H7 (cell line): ENCODE measurements at places on chromosomes 6 and 20. TPM values are rescaled to one million over a fixed set of nuclear protein-coding genes. Genes with fewer than 3 reads are reported as not detected.

DNA sequence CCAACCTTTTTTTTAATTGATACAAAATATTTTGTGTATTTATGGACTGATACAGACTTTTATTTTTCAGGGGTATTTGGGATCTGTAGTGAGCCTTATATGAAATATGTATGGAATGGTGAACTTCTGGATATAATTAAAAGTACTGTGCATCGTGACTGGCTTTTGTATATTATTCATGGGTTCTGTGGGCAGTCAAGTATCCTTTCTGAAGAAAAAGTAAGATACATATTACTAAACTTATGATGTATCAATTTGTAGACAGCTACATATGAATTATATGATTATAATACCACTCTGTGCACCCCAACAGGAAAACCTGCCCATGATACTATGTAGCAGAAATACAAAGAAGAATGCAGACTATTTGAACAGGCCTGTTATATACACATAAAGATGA, 47.2 kb downstream of the FIG4 start:
- DNase-seq = no peak

Gene KHDC1L
- total RNA-seq = 0.28 TPM in 1 of 2 replicates, not detected in the other

Gene TCF21
- total RNA-seq = 0.03 TPM in 1 of 2 replicates, not detected in the other

DNA sequence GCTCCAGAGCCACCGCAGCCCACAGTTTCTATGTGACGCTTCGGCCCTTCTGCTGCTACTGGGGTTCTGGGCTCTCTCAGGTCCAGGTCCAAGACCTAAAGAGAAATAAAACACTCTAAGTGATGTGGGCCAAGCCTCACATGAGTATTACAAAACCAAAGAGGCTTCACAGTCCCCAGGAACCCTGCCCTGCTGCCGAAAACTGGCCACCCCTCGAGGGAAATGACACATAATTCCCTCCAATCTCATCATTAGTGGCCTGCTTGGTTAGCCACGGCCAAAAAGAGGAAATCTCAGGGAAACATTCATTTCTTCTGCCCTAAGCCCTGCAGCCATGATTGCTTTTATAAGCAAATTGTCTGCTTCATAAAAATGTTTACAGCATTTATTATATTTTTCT, 32.5 kb downstream of the DLL1 start:
- DNase-seq = no peak

DNA sequence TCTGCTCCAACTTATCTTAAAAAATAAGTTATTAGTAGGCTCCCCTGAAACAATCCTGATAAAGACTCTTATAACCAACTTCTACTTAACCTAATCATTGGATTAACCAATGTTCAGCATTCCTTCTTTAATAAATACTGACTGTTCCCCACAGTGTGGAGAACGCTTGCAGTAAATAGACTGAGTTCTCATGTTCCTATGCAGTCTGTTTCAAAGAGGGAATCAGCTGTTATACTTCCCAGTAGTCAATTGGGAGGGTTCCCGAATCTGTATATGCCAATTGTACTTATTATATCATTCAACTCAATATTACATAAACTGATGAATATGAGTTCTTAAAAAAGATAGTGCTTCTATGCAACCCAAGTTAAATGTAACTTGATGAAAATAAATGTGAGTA, 9.7 kb upstream of the JAG1 start:
- DNase-seq = no peak

DNA sequence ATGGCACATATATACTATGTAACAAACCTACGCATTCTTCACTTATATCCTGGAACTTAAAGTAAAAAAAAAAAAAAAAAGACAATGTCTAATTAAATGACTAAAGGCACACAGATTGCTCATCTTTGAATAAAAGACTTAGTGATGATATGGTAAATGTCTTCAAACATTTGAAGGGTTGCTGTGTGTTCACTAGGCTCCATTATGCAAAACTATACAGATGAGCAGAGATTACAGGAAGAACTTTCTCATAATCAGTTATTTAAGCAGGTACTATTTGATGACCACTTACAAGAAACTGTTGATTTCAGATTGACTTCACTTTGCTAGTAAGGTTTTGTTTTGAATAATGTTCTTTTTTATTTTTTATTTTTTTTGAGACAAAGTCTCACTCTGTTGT, 34.4 kb downstream of the DNAH8 start:
- no peak for DNase-seq

GRCh38 chr6:90368601-90369000, 72.0 kb upstream of the BACH2 start:
- DNase-seq = no peak

Gene MCCD1
- not detected in 2 replicates for total RNA-seq

Gene ADAM33
- 3.3 and 5.5 TPM in 2 replicates for total RNA-seq

- DNase-seq = no peak
Measured at GRCh38 chr20:51002633-51003032, 20.3 kb downstream of the KCNG1 start.

- DNase-seq = peak; percentile 94
Measured at GRCh38 chr6:154995254-154996015, at the start of gene TIAM2. Gene TIAM2 (plus strand): TSS chr6:154995315. CDS start chr6:155129224, 133,909 bp downstream.

Gene NR2E1
- total RNA-seq = not detected in 2 replicates

Gene ELOVL2
- 1.0 and 2.6 TPM in 2 replicates for total RNA-seq

GRCh38 chr20:41047975-41048305, 19.3 kb downstream of the TOP1 start:
- no peak for DNase-seq

Gene KCNQ5
- total RNA-seq = 0.18 and 0.31 TPM in 2 replicates

DNA sequence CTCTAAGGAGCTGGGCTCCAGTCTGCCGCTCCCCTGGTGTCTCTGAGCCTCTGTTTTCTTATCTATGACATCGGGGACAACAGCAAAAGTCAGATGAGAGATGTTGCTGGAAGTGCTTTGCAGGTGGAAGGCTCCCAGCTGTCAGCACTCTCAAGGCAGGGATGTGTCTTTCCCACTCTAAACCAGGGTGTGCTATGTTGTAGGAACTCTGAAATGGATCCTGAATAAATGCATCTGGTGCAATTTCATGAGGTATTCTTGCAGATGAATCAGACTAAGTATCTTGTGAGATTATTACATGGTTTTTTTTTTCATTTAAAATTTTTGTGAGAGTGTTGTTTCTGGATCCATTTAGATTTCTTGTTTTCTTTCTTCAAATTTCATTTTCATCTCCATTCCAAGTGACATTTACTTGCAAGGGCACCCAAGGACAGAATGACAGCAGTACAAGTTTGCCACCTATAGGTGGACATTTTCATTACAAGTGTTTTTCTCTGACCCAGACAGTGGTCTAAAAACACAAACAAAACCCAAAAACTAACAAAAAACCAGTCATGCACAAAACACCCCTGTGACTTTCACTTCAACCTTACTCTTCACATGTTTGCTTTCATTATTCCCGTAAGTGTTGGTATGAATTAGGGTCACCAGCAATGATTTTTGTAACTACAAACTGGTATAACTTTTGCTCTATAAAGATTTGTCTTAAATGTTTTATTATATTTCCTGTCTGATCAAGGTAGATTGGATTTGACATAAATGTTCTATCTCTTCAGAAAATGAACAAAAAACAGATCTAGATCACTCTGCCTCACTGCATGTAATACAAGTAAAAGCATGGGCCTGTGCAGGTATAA, 14.7 kb upstream of the SIM1 start:
- peak; percentile 35 for DNase-seq

- DNase-seq = no peak
Measured at GRCh38 chr6:30703821-30704220, 13.0 kb upstream of the NRM start.

GRCh38 chr20:14631011-14631410, 293.6 kb upstream of the FLRT3 start:
- DNase-seq = no peak

- DNase-seq = no peak
Measured at GRCh38 chr20:17952692-17953684, 15.6 kb downstream of the SNX5 start.

GRCh38 chr20:37096415-37097041, 731 bp upstream of the RBL1 start:
- DNase-seq = no peak

GRCh38 chr6:16824845-16825685, 63.8 kb upstream of the ATXN1 start:
- no peak for DNase-seq

DNA sequence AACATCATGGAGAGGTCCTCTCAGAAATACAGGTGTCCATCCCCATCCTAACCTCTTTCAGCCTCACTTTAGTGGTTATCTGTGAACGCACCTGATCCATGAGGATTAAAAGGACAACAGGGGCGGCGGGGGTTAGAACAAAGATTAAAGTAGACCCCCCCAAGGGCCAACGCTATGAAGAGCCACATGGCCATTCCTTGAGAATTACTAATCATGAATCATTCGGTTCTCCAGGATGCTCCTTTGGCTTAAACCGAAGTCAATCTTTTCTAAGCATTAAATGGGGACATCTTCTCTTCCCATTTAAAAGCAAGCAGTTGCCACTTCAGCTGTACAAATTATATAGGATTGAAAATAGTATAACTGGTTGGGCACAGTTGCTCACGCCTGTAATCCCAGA, 212.4 kb downstream of the GMPR start:
- DNase-seq = no peak

Gene R3HDML
- 0.07 TPM in 1 of 2 replicates, not detected in the other for total RNA-seq

- no peak for DNase-seq
Measured at GRCh38 chr6:158808941-158809678, 10.1 kb downstream of the EZR start.

GRCh38 chr20:654417-654750, 1.4 kb upstream of the SRXN1 start:
- DNase-seq = no peak

DNA sequence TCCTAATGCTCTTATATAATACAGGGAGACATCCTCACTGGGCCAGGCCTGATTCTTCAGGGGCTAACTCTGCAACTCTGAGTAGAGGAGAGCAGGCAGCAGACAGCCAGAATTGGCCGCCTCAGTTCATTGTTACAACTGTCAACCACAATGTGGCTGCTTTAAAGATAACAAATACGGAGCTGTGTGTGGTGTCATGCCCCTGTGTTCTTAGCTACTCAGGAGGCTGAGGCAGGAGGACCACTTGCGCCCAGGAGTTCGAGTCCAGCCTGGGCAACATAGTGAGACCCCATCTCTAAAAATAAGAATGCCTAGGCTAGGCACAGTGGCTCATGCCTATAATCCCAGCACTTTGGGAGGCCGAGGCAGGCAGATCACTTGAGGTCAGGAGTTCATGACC, 34.3 kb downstream of the CEP250 start:
- DNase-seq = no peak

GRCh38 chr6:150322466-150322871, 46.3 kb upstream of the IYD start:
- DNase-seq = no peak

DNA sequence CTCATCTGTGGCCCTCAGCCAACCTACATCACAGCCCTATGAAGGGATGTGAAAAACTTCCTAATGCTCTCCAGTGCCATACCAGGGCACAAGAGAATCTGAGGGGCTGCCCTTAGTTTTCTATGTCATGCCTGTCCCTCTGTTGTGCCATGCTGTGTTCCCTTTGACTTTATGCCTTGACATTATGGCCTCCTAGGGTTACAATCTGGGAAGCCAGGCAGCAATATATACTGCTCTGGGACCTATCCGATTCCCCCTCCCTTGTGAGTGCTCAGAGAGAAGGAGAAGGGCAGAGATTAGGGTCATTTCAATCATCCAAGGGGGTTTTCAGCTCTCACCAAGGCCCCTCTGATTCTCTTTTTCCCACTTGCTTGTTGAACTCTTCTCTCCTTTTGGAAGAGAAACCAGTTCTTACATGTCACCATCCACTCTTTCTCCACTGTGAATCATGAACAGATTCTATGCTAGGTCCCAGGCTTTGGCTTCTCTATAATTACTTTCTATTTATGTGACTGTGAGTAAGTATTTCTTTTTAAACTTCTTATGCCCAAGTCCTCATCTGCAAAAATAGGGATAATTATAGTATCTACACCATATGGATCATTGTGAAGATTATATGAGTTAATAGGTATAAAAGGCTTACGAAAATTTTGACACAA, 14.2 kb upstream of the FRK start:
- DNase-seq = no peak

DNA sequence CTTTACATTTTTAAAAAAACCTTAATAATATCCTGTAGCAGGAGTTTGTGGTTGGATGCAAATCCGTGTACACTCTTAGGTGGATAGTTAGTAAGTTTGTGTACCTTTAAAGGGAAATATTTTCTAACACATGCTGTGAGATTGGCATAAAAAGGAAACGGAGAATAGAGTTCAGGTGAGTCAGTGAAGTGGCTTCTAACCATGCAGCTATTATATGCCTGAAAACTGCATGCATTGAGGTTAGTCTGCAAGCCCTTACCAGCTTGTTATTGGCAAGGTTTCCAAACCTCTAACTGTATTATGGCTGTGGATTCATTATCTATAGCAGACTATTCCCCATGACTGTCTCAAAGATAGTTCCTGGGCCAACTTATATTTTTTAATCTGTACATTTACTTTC, 420.6 kb upstream of the MMS22L start:
- DNase-seq = no peak

- DNase-seq = no peak
Measured at GRCh38 chr6:28978959-28979561, 26.1 kb downstream of the ZNF311 start.

DNA sequence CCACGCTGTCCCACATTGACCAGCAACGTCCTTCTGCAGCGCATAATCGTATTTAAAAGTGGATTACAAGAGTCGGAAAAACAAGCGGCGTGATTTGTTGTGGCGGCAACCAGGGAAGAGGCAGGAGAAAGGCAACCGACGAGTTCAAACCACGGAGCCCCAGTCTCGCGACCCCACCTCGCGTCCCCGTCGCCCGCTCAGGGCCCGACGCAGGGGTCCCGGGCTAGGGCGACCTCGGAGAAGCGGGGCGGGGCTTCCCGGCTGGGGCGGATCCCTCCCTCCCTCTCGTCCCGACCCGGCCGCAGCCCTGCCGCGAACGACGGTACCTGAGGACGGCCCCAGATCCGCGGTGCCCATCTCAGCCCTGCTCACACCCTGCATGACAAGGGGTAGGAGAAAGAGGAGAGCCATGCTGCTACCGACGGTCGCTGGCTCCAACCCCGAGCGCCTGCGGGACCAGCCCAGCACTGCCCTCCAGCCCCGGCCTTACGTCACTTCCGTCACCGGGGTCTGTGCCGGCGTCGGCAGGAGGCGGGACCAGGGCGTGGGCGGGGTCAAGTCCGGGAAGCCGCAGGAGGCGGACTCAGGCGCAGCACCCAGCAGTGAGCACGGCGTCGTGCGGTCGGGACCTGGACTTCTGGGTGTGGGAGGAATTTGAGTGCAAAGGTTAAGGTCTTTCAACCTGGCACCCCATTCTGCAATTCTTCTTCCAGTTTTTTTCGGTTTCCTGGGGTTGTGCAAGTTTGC, at the start of gene IFNGR1:
Gene IFNGR1, minus strand, starts transcription at position 469 of the 747 bp plus-strand sequence. Its CDS starts 58 bp downstream, at position 411.
- peak; percentile 91 for DNase-seq
